ENCODE measurements at places on chromosomes 2 and 18. TPM values are rescaled to one million over a fixed set of nuclear protein-coding genes. Genes with fewer than 3 reads are reported as not detected.

The SP140L gene
- total RNA-seq, result 59.9 TPM

The ACOXL gene
- 0.44 TPM for total RNA-seq

The CXCR1 gene
- not detected for total RNA-seq

The STK11IP gene
- 27.0 TPM for total RNA-seq

The UGT1A8 gene
- total RNA-seq, result not detected

The NXPH2 gene
- not detected for total RNA-seq

The EFHD1 gene
- total RNA-seq, result 1.0 TPM

The VWC2L gene
- not detected for total RNA-seq

The COL4A4 gene
- total RNA-seq, result 0.16 TPM

The FAM161A gene
- total RNA-seq, result 9.1 TPM

The IL18RAP gene
- total RNA-seq, result 7.6 TPM

The CYP27A1 gene
- 0.31 TPM for total RNA-seq

The CRYGD gene
- total RNA-seq, result not detected

The ST6GAL2 gene
- not detected for total RNA-seq

The RGPD8 gene
- total RNA-seq, result 25.2 TPM

The STON1 gene
- 1.9 TPM for total RNA-seq

The MXD1 gene
- 14.3 TPM for total RNA-seq

The NCL gene
- 656 TPM for total RNA-seq

The MTCL1 gene
- 0.51 TPM for total RNA-seq

The DPP10 gene
- not detected for total RNA-seq

The AAMP gene
- 63.0 TPM for total RNA-seq

The EFR3B gene
- total RNA-seq, result 0.60 TPM

The NYAP2 gene
- total RNA-seq, result not detected

The VSNL1 gene
- not detected for total RNA-seq

The CD8A gene
- 180 TPM for total RNA-seq

The MALT1 gene
- 40.8 TPM for total RNA-seq

The CDC42EP3 gene
- total RNA-seq, result 27.0 TPM

The XPO1 gene
- total RNA-seq, result 130 TPM

The SERPINE2 gene
- total RNA-seq, result 81.6 TPM

The NT5DC4 gene
- 1.2 TPM for total RNA-seq

The DYNAP gene
- not detected for total RNA-seq

The OTOS gene
- not detected for total RNA-seq

The RAB31 gene
- 0.42 TPM for total RNA-seq

The PAIP2B gene
- total RNA-seq, result 3.1 TPM

The CRIM1 gene
- total RNA-seq, result 2.6 TPM

The MYL12A gene
- total RNA-seq, result 425 TPM

The GPBAR1 gene
- total RNA-seq, result 0.76 TPM

The CNGA3 gene
- not detected for total RNA-seq

The CCDC141 gene
- total RNA-seq, result 5.3 TPM

The LYG1 gene
- total RNA-seq, result 0.83 TPM

The PROC gene
- 0.42 TPM for total RNA-seq

The LBX2 gene
- 1.2 TPM for total RNA-seq

The CDH19 gene
- total RNA-seq, result not detected

The SLC9A4 gene
- not detected for total RNA-seq

The ACKR3 gene
- total RNA-seq, result 0.83 TPM

The ABCG5 gene
- total RNA-seq, result not detected

The HOXD9 gene
- not detected for total RNA-seq

The TRAK2 gene
- 22.1 TPM for total RNA-seq

The ANKRD12 gene
- total RNA-seq, result 84.4 TPM

The SERPINB5 gene
- not detected for total RNA-seq

The SCN7A gene
- not detected for total RNA-seq

The ADAM17 gene
- 22.9 TPM for total RNA-seq

The HOXD13 gene
- total RNA-seq, result not detected

The LIMS3 gene
- total RNA-seq, result 0.17 TPM

The ADRA2B gene
- total RNA-seq, result 2.1 TPM

The MCEE gene
- total RNA-seq, result 31.8 TPM

The ANKRD62 gene
- total RNA-seq, result not detected

Data from activated T-cell treated with anti-CD3 and anti-CD28 coated beads, Interleukin-2, amount 50 U/mL, for 72 hours (primary cell).